ENCODE measurements at places on chromosomes 2 and 18. TPM values are rescaled to one million over a fixed set of nuclear protein-coding genes. Genes with fewer than 3 reads are reported as not detected.

GRCh38 chr2:201004370-201004769 lies 40.9 kb upstream of the ORC2 start:
- DNase-seq, result no peak

CD226 gene
- 0.16 TPM for total RNA-seq

MC2R gene
- total RNA-seq, result not detected

DSG4 gene
- not detected for total RNA-seq

GRCh38 chr2:33090553-33091134 lies 143.9 kb downstream of the LTBP1 start:
- no peak for DNase-seq

EFEMP1 gene
- 5.1 TPM for total RNA-seq

Data from myocyte (in vitro differentiated cells).